Gastroesophageal sphincter (tissue), 4 donors: ENCODE measurements at places on chromosomes 4 and X. TPM values are rescaled to one million over a fixed set of nuclear protein-coding genes. Genes with fewer than 3 reads are reported as not detected.

- no peak for ATAC-seq
These were observed 132.6 kb downstream of the GLUD2 start for GRCh38 chrX:121179972-121180371.

DNA sequence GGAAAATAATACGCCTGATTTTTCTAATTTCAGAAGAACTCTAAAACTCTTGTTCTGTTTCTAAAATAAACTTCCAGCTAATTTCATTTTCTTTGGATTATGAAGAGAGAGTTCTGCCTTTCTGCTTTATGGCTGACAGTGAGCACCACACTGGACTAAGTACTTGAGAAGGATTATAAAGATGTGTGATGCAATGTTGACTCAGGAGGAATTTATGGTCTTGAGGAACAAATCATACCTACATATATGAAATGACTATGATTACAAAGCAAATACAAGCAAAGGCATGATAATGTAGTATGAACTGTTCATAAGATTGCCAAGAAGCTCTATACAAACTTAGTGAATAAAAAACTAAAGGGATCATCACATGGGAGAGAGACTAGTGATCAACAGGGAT, 13.0 kb upstream of the SLC25A5 start:
- ATAC-seq = no peak

DNA sequence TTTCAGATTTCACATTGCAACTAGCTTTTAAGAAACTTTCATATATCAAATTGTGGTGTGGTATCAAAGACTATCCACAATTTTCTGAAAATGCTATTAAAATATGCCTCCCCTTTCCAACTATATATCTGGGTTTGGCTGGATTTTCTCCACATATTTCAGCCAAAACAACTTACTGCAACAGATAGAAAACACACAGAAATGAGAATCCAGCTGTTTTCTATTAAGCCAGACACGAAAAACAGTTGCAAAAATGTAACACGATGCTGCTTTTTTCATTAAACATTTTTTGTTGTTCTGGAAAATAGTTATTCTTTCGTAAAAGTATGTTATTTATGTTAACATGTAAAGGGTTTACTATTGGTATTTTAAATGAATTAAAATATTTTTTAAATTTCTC, 33.1 kb downstream of the DCTD start:
- ATAC-seq = no peak

Gene ZXDB
- 16.0 TPM for total RNA-seq

GRCh38 chr4:173538148-173538908, 8.3 kb upstream of the HAND2 start:
- peak; percentile 54 for ATAC-seq
